ENCODE measurements at places on chromosomes 11 and 22.

- H3K4me1 ChIP-seq: no peaks in the 10 kb centered on the region
- DNase-seq: no peak
- no peaks in the 10 kb centered on the region for H3K27me3 ChIP-seq
- no peak overlapping the region for H3K4me3 ChIP-seq
- no peaks in the 10 kb centered on the region for H3K36me3 ChIP-seq
Observed at GRCh38 chr11:99614352-99614751, 593.6 kb downstream of the CNTN5 start.

DNA sequence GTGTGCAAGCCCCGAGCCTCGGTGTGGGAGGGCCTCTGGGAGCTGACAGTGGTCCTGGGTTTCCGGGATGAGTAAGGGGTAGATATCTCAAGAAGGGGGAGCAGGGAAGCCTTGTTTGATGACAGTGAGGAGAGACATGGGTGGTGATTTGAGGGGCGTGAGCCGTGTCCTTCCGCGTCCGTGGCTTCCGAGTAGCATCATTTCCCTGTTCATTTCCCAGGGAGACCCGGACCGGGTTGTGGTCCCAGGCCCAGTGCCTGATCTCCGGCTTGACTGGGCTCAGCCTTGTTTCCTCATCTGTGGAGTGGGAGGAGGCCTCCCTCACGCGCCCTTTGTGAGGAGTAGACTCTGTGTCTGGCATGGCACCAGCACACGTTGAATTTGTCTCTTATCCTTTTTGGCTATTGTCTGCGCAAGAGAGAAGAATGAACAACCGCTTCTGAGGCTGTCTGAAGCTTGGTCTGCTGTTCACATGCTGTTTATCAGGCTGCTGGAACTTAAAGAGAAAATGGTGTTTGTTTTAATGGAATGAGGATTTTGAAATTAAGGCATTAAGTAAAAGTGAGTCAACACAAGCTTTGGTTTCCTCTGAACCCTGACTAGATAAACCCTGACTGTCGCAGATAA, 348.5 kb downstream of the TBC1D22A start:
- H3K4me1 ChIP-seq: no peaks in the 10 kb centered on the region
- H3K36me3 ChIP-seq: peaks cover 29% of the 10 kb centered on the region
- DNase-seq: no peak

GRCh38 chr11:57776031-57776521, 14.5 kb downstream of the CTNND1 start:
- DNase-seq: no peak
- no peaks in the 10 kb centered on the region for H3K36me3 ChIP-seq
- peak overlapping the region; percentile 33 for H3K4me3 ChIP-seq
- no peak overlapping the region for H3K27ac ChIP-seq
- H3K4me1 ChIP-seq: peaks cover 92% of the 10 kb centered on the region

- peaks cover 44% of the 10 kb centered on the region for H3K4me1 ChIP-seq
- no peaks in the 10 kb centered on the region for H3K27me3 ChIP-seq
- H3K27ac ChIP-seq: peak overlapping the region; percentile 97
- peak; percentile 95 for DNase-seq
Observed at GRCh38 chr11:75815345-75816168, 547 bp downstream of the UVRAG start.

DNA sequence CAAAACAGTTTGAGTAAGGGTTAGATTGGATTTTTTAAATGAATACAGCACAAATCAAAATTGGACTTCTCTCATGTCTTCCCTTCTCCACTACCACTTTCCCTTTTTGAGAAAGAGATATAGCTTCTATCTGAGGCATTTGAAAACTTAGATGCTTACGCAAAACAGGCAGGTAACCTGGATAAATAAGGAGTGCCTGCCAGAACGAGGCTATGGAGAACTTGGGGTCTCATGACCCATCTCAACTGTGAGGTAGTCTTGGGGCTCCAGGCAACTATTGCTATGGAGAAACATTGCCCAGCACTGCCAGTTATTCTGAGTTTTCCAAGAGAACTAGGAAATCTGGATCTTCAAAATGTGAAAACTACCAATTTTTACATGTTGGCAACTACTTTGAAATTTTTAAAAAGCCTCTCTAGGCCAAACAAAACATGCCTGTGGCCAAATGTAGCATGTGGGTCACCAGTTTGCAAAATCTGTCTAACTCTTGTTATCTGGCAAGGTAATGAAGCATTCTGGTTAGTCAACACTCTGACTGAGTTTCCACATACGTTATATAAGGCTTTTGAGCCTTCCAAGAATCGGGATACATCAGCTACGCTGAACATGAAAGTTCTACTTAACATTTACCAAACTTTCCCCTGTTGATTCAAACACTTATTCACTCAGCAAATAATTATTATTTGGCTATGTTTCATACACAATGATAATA, 752.7 kb downstream of the KCNA4 start:
- H3K36me3 ChIP-seq: no peaks in the 10 kb centered on the region
- no peaks in the 10 kb centered on the region for H3K27me3 ChIP-seq
- no peak for DNase-seq
- H3K4me3 ChIP-seq: no peak overlapping the region

DNA sequence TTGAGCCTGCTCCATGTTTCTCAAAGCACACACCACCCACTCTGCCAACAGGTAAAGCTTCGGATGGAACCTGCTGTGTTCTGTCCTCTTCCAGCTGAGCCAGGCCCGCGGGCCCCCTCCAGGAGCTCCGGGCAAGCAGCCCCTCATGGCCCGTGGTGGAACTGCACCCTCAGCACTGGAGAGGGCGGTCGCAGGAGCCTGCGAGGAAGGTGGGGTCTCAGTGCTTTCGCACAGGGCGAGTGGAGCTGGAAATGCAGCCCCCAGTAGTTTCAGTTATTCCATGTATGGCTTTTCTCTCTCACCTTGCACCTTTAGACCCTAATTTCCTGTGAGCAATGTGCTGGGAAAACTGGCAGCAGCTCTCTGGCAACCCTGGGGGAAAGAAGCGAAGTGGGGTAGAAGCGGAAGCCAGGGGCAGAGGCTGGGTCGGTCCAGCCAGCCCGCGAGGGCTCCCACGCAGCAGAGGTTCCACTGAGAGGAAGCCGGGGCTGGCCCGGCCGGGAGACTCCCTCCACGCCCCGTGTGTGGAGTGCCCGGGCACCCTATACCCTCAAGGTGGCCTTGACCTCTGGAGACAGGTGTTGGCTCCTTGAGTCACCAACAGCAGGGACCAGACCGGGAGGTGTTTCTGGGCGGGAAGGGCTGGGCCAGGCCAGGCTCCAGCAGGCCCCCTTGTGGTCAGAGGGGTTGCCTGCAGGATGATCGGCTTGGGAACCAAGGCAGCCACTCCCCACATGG, 119.9 kb upstream of the TMEM45B start:
- peaks cover 11% of the 10 kb centered on the region for H3K4me1 ChIP-seq
- peak overlapping the region; percentile 32 for H3K4me3 ChIP-seq
- H3K27me3 ChIP-seq: peaks cover 20% of the 10 kb centered on the region
- DNase-seq: peak; percentile 86
- no peak overlapping the region for H3K27ac ChIP-seq
- H3K36me3 ChIP-seq: no peaks in the 10 kb centered on the region

GRCh38 chr11:77789061-77789730, 31.3 kb downstream of the RSF1 start:
- H3K4me3 ChIP-seq: no peak overlapping the region
- no peaks in the 10 kb centered on the region for H3K27me3 ChIP-seq
- H3K4me1 ChIP-seq: peaks cover 72% of the 10 kb centered on the region
- no peak overlapping the region for H3K27ac ChIP-seq
- no peaks in the 10 kb centered on the region for H3K36me3 ChIP-seq

GRCh38 chr22:46239261-46240048, 10.6 kb downstream of the CDPF1 start:
- peaks cover 7% of the 10 kb centered on the region for H3K36me3 ChIP-seq
- no peak overlapping the region for H3K27ac ChIP-seq
- no peaks in the 10 kb centered on the region for H3K27me3 ChIP-seq

DNA sequence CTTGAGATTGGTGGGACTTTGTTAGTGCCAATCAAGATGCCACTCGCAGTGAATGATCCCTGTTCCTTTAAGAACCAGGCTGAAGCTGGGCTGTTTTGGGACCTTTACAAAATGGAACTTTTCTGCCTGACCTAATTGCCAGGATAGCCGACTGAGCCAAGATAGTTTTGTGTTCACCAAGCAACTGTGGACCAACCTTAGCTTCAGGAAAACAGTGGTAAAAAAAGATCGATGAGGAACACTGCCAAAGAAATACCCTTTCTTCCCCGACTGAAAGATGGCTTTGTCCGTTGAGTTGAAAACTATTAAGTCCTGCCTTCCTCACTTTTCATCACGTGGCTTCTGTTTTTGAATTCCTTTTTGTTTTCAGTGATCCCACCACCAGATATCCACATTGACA, 157.9 kb upstream of the SORL1-AS1 start:
- H3K4me3 ChIP-seq: no peak overlapping the region
- no peak overlapping the region for H3K27ac ChIP-seq
- H3K4me1 ChIP-seq: no peaks in the 10 kb centered on the region
- no peak for DNase-seq
- peaks cover 100% of the 10 kb centered on the region for H3K36me3 ChIP-seq
- H3K27me3 ChIP-seq: no peaks in the 10 kb centered on the region

DNA sequence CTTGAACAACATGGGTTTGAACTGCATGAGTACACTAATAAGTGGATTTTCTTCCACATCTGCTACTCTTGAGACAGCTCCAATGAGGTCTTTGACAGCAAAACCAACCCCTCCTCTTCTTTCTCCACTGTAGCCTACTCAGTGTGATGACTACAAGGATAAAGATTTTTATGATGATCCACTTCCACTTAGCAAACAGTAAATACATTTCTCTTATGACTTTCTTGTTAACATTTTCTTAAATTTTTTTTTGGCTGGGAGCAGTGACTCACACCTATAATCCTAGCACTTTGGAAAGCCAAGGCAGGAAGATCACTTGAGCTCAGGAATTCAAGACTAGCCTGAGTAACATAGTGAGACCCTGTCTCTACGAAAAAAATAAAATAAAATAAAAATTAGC, 9.9 kb upstream of the EIF4G2 start:
- H3K36me3 ChIP-seq: no peaks in the 10 kb centered on the region
- H3K27ac ChIP-seq: no peak overlapping the region
- H3K4me1 ChIP-seq: peaks cover 4% of the 10 kb centered on the region
- no peak overlapping the region for H3K4me3 ChIP-seq

DNA sequence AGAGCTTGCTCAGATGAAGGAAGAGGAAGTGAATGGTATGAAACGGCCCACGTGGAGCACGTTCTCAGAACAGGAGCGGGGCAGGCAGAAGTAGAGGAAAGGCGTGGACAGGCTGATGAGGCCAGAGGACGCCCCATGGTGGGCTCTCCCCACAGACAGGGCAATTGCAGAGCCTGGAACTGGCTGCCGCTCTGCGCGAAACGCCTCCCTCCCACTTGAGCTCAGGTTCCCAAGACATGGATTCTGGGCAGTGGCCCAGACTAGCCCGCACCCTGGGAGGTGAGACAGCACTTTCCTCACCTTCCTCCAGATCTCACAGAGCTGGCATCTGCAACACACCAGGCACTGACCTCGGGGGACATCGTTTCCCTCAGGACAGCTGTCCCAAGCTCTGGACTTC, 117.6 kb downstream of the PHF21B start:
- peak; percentile 53 for DNase-seq
- no peaks in the 10 kb centered on the region for H3K36me3 ChIP-seq
- no peaks in the 10 kb centered on the region for H3K4me1 ChIP-seq
- H3K27me3 ChIP-seq: no peaks in the 10 kb centered on the region

DNA sequence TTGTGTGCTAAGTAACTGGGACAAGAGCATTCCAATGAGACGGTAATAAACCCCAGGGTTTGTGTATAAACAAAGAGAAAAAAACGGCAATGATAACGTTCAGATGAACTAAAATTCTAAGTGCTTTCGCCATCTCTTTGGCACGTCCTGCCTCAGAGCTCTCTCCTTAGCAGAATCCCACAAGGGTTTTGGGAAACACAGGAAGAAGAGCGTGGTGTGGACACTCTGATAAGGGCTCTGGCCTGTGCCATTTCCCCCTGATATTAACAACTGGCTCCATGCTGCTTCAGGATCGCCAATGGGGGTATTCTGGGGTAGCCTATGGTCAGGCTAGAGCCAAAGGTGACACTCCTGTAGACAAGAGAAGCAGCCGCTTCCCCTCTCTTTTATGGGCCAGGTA, 18.4 kb downstream of the ABCC8 start:
- H3K4me1 ChIP-seq: no peaks in the 10 kb centered on the region
- peaks cover 14% of the 10 kb centered on the region for H3K27me3 ChIP-seq
- no peak overlapping the region for H3K27ac ChIP-seq
- H3K36me3 ChIP-seq: no peaks in the 10 kb centered on the region
- DNase-seq: no peak

DNA sequence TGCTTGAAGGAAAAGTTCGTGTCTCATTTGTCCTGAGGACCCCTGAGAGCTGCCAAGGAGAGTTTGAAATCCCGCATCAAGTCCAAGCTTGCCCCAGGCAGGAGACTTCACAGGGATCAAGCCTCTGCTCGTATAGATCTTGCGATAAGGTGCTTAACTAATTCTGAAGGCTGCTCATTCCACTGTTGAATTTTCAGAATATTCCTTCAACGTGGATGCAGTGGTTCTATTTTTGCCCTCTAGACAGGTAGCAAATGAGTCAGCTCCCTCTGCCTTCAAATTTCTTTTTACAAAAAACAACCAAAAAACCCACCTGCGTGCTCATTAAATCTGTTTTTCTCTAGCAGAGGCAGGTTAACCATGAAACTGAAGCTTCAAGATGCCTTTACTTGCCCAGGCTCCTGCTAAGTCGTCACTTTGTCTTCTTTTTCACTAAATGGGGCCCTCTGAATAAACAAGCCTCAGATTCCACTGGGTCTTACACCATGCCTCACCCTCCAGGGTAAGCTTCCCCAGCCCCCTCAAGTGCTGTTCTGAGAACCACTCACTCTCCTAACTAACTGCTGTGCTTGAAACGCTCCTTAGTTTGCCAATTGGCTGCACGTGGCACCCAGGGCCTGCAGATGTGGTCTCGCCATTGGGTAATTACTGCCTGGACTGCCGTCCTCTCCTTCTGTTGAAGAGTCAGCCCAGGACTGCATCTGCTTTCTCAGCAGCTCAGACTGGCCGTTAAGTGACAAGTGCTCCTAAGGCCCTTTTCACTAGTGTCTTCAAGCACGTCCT, 105.0 kb downstream of the TRPC6 start:
- no peaks in the 10 kb centered on the region for H3K27me3 ChIP-seq
- DNase-seq: no peak
- H3K4me1 ChIP-seq: no peaks in the 10 kb centered on the region
- no peak overlapping the region for H3K4me3 ChIP-seq
- peak overlapping the region; percentile 17 for H3K27ac ChIP-seq
- H3K36me3 ChIP-seq: no peaks in the 10 kb centered on the region

Measured in spleen (tissue), 13 donors.